Endothelial cell of umbilical vein (primary cell): ENCODE measurements at places on chromosomes 4 and X. TPM values are rescaled to one million over a fixed set of nuclear protein-coding genes. Genes with fewer than 3 reads are reported as not detected.

- DNase-seq, result peak; percentile 54
- no peaks in the 10 kb centered on the region for H3K27me3 ChIP-seq
- H3K27ac ChIP-seq, result no peak overlapping the region
- no peak overlapping the region for H3K4me3 ChIP-seq
Measured at GRCh38 chrX:136204571-136204970, 46.6 kb downstream of the MAP7D3 start.

DNA sequence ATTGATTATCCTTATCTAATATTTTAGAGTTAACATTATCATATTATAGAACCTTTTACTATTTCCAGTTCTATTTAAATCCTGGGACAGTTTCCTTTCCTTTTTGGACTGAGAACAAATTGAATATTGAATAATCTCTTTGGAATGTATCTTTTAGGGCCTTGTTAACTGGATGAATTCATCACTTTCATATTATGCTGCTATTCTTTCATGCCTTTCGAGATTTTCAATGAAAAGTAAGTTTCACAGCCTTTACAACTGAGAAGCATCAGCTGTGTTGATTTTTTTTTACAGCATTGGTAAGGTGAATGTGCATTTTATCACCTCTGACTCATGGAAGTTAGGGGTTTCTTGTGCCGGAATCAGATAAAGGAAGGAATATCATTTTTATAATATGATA lies 39.6 kb downstream of the PDLIM5 start:
- no peak overlapping the region for H3K4me3 ChIP-seq
- peak overlapping the region; percentile 53 for H3K27ac ChIP-seq
- peaks cover 1% of the 10 kb centered on the region for H3K36me3 ChIP-seq
- peak; percentile 42 for DNase-seq
- H3K4me1 ChIP-seq, result peaks cover 56% of the 10 kb centered on the region

DNA sequence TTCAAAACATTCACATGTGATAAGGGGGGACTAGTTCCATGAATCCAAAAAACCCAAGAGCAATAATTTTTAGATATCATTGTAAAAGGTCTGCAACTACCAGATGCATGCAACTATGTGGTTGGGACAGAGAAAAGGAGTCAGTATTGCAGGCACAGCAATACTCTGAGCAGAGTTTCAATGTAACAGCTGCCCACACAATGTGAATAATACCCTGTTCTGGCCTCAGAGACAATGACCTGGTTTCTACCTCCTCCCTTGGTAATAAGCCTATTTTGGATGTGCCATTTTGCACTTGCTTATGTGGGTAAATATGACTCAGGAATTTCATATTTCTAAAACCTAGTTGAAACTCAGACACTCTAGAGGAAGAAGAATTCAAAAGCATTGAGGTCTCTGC lies 194.8 kb upstream of the RASGEF1B start:
- DNase-seq, result no peak
- H3K4me3 ChIP-seq, result no peak overlapping the region
- H3K27ac ChIP-seq, result no peak overlapping the region

GRCh38 chr4:5885733-5886132 lies 7.2 kb downstream of the CRMP1 start:
- DNase-seq, result no peak
- no peaks in the 10 kb centered on the region for H3K36me3 ChIP-seq
- no peaks in the 10 kb centered on the region for H3K4me1 ChIP-seq
- H3K27me3 ChIP-seq, result peaks cover 38% of the 10 kb centered on the region
- H3K27ac ChIP-seq, result no peak overlapping the region

The MAGEA12 gene
- not detected in 2 replicates for total RNA-seq

The TLR10 gene
- total RNA-seq, result not detected in 2 replicates
